ENCODE measurements at places on chromosomes 6 and 20.

DNA sequence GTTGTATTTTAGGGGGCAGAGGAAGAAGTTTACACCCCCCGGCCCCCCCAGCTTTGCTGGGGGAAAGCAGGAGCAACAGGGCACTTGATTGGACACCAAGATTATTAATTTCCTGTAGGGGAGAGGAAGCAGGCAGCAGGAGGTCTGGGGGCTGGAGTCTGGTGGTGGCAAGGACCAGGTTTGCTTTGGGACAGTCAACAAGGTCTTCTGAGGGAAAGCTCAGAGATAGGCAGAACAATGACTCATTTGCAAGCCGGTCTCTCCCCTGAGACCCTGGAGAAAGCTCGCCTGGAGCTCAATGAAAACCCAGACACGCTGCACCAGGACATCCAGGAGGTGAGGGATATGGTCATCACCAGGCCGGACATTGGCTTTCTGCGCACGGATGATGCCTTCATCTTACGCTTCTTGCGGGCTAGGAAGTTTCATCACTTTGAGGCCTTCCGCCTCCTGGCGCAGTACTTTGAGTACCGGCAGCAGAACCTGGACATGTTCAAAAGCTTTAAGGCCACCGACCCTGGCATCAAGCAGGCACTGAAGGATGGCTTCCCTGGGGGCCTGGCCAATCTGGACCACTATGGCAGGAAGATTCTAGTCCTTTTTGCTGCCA is 1.6 kb downstream of the CLVS2 start:
- no peak for DNase-seq

DNA sequence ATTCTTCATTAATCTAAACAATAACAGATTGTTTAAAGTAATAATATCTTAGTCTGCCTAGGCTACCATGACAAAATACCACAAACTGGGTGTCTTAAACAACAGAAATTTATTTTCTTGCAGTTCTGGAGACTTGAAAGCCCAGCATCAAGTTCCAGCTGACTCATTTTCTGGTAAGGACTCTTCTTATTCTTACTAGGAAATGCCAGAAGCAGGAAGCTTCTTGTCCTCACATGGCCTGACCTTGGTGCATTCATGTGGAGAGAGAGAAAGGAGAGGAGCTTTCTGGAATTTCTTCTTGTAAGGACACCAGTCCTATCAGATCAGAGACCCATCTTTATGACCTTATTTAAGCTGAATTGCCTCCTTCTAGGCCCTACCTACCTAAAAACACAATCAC is 110.5 kb downstream of the ANKRD60 start:
- no peak for DNase-seq

DNA sequence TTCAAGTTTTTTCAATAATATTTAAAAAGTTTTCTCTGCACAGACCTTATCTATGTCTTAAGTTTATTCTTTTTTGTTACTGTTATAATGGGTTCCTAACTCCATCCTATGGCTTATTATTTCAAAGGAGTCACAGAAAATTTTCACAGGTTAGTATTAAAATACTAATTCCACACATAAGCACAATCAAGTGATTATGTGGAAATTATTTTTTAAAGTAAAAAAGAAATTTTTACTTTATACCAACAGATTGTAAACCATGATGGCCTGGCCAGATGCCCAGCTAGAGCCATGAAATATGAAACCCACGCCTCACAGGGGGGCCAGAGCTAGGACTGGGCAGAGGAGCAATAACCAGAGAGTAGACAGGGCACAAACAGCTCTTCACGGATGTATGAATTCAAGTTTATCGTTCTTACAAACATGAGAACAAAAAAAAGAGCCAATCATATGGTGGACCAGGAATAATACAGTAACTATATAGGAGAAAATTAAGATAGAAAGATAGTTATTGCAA is 34.0 kb downstream of the NUDT3 start:
- no peak for DNase-seq

- no peak for DNase-seq
Observed at GRCh38 chr6:161696801-161697200, 422.9 kb upstream of the AGPAT4 start.

All from Right ventricle myocardium superior (tissue), 1 donor.